ENCODE measurements at places on chromosomes 2 and 18.

GRCh38 chr18:10860928-10861327 lies 288.4 kb downstream of the PIEZO2 start:
- no peak for DNase-seq

GRCh38 chr2:72718876-72719275 lies 107.0 kb downstream of the EXOC6B start:
- DNase-seq = no peak

DNA sequence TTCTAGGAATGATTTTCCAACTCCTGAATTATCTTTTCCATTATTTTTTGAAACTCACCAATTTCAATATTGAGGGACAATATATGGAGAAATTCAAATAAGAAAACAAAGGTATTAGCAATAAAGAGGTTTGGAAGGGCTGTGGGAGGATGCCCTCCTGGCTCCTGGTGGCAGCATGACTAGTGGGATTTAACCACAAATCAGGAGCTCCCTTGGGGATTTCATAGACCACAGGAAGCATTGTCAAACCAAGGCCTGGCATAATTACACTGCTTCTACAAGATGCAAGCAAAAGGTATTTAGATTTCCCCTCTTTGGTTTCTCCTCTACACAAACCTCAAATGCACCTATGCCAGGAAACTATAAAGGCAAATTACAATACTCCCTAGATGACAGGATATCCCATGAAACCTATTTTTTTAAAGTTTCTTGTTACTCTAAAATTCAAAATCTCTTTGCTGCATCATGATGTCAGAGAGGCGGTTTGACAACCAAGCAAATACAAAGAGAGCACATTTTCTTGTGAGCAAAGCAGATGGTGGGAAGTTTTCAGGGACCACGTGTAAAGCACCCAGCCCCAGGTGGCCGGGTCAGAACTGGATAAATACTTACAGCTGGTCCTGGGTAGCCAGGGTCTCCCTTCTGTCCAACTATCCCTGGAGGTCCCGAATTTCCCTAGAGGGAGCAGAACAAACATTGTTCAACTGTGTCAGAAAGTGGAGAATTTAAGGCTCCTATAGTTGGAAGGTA lies 67.9 kb downstream of the COL6A3 start:
- DNase-seq = no peak

GRCh38 chr18:79013869-79014268 lies 34.3 kb downstream of the SALL3 start:
- DNase-seq = no peak

- no peak for DNase-seq
Observed at GRCh38 chr2:158197940-158198339, 96.3 kb downstream of the UPP2 start.

DNA sequence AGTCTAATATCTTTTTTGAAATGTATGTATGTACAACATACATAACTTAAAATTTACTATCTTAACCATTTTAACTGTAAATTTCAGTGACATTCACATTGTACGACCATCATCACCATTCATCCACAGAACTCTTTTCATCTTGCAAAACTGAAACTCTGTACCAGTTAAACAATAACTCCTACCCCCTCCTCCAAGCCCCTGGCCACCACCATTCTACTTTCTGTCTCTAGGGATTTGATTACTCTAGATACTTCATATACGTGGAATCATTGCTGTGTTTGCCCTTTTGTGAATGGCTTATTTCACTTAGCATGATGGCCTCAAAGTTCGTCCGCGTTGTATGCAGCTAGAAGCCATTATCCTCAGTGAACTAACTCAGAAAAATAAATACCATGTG lies 217.0 kb downstream of the METTL4 start:
- no peak for DNase-seq

GRCh38 chr2:220081171-220081570 lies 453.7 kb downstream of the SLC4A3 start:
- DNase-seq = peak; percentile 63

DNA sequence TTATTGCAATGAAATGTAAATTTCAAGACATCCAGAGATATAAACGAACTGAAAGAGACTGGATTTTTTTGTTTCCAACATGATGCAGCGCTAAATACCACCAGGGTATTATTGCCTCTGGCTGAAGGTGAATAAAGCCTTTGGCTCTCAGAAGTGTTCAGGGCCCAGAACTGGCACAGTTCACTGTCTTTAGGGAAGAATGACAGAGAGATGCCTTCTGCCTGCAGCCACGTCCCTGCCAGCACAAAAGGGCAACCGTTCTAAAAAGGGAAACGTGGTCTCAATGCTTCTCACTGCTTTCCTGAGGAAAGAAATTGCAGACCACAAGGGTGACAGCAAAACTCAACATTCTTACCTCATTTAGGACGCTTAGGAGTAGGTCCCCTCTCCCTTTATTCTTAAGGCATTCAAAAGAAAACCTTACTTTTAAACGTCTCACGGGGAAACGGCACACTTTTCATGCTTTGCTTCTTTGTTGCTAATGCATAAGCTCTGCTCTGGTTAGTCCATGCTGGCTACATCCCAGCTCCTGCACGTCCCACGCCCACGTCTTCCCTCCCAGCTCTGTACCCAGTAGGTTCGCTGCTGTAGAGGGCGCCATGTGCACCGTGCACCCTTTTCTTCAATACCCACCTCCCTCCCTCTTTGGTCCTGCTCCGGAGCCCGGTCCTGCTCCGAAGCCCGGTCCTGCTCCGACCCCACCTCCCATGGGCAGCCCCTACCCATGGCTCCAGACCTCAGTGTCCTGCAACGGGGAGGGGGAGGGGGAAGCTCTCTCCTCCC lies 171.0 kb downstream of the HRH4 start:
- no peak for DNase-seq

DNA sequence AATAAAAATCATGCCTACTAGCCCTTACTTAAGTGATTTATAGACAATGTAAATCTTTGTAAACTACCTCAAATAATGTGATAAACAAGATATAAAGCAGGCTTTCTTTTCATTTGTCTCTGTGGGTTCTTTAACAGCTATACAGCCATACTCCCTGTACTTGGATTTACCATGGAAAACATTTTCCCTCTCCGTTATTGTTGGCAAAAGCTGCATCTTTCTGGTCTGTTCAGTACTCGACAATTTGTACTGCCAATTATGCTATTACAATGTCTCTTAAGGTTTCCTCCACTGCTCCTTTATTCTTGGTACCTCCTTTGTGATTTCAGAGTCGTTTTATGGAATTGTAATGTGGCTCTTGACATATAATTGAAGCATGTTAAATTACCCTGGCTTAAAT lies 426.3 kb upstream of the PKDCC start:
- no peak for DNase-seq

GRCh38 chr2:217623281-217623912 lies 379.4 kb downstream of the TNS1 start:
- no peak for DNase-seq

GRCh38 chr2:73373344-73373743 lies 12.3 kb upstream of the ALMS1 start:
- DNase-seq = no peak

GRCh38 chr2:2229626-2230432 lies 101.2 kb downstream of the MYT1L start:
- DNase-seq = no peak

- DNase-seq = peak; percentile 58
Observed at GRCh38 chr2:181680055-181680936, at the start of gene NEUROD1. Gene NEUROD1, minus strand, starts transcription at chr2:181680517. Its CDS starts 1,657 bp downstream, at chr2:181678860.

- no peak for DNase-seq
Observed at GRCh38 chr2:218659988-218660358, 490 bp downstream of the BCS1L start.

GRCh38 chr2:157934684-157935377 lies 58.7 kb upstream of the ACVR1 start:
- no peak for DNase-seq

- DNase-seq = no peak
Observed at GRCh38 chr2:233288663-233289062, 19.0 kb upstream of the SAG start.

GRCh38 chr2:136985044-136985443 lies 219.7 kb downstream of the THSD7B start:
- DNase-seq = no peak

DNA sequence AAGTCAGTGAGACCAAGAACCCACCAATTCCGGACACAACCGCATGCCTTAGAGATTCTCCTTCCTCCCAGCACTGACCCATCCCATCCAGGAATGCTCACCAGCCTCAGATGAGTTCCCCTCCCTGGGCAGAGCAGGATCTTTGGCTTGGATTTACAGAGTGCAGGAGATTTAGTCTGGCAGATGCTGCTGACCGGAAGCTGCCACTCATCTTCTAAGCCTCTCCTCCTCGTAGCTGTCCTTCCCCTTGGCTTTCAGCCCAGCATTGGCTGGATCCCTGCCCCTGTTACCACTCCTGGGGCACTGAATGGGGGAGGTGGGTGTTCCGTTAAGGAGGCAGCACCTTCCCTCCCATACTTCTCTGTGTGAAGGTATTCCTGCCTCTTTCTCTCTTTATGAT lies 53.2 kb downstream of the VWA3B start:
- DNase-seq = no peak

- no peak for DNase-seq
Observed at GRCh38 chr2:230627806-230628724, 84.6 kb upstream of the CAB39 start.
